A549 treated with Hydrocortisone at 1 μM for 4 hours (cell line): ENCODE measurements at places on chromosomes 13 and 19. TPM values are rescaled to one million over a fixed set of nuclear protein-coding genes. Genes with fewer than 3 reads are reported as not detected.

ANKLE1 gene
- total RNA-seq, result 0.36 to 0.58 TPM (median 0.38 TPM) in 5 replicates

CYP2F1 gene
- total RNA-seq, result not detected in 5 replicates

CKM gene
- 0.05 TPM in 1 of 5 replicates, not detected in the others for total RNA-seq

ILF3 gene
- 152 to 179 TPM (median 162 TPM) in 5 replicates for total RNA-seq

PPM1N gene
- total RNA-seq, result 6.8 to 9.0 TPM (median 7.4 TPM) in 5 replicates

ANGPTL4 gene
- total RNA-seq, result 519 to 718 TPM (median 655 TPM) in 5 replicates

CERS1 gene
- total RNA-seq, result 3.4 to 5.6 TPM (median 5.0 TPM) in 5 replicates

KLK4 gene
- 0.12 TPM in 1 of 5 replicates, not detected in the others for total RNA-seq

EDNRB gene
- total RNA-seq, result not detected in 5 replicates

ITGBL1 gene
- 1.0 to 2.4 TPM (median 1.7 TPM) in 5 replicates for total RNA-seq

ZFP36 gene
- 156 to 252 TPM (median 234 TPM) in 5 replicates for total RNA-seq

LIM2 gene
- not detected in 5 replicates for total RNA-seq

CACNG6 gene
- total RNA-seq, result 8.8 to 12.8 TPM (median 11.3 TPM) in 5 replicates

CDX2 gene
- 0.35 to 1.2 TPM (median 0.80 TPM) in 5 replicates for total RNA-seq

CRYL1 gene
- total RNA-seq, result 5.4 to 6.6 TPM (median 5.7 TPM) in 5 replicates

ZNF723 gene
- not detected in 5 replicates for total RNA-seq

VSTM2B gene
- total RNA-seq, result not detected in 5 replicates

DHX34 gene
- total RNA-seq, result 31.8 to 37.2 TPM (median 35.8 TPM) in 5 replicates

ZNF430 gene
- 1.5 to 2.9 TPM (median 1.7 TPM) in 5 replicates for total RNA-seq

ANGPTL8 gene
- not detected in 5 replicates for total RNA-seq

ADGRE3 gene
- total RNA-seq, result not detected in 5 replicates

CGB8 gene
- 1.4 to 3.7 TPM (median 2.8 TPM) in 5 replicates for total RNA-seq

HSPB6 gene
- 0.14 to 0.35 TPM (median 0.29 TPM) in 5 replicates for total RNA-seq

DAND5 gene
- total RNA-seq, result 0.07 TPM in 1 of 5 replicates, not detected in the others

CYP2S1 gene
- total RNA-seq, result 19.2 to 22.5 TPM (median 19.7 TPM) in 5 replicates

BRCA2 gene
- total RNA-seq, result 4.0 to 8.4 TPM (median 4.7 TPM) in 5 replicates

EPS8L1 gene
- total RNA-seq, result 3.6 to 6.4 TPM (median 5.4 TPM) in 5 replicates

INSR gene
- 2.4 to 3.8 TPM (median 3.3 TPM) in 5 replicates for total RNA-seq

NLRP5 gene
- total RNA-seq, result 0.03 to 0.07 TPM (median 0.05 TPM) in 4 of 5 replicates, not detected in the other

MPHOSPH8 gene
- 11.0 to 14.0 TPM (median 11.8 TPM) in 5 replicates for total RNA-seq

CEACAM3 gene
- total RNA-seq, result not detected in 5 replicates
